Metanephros (tissue), 2 donors: ENCODE measurements at places on chromosomes 6 and 20. TPM values are rescaled to one million over a fixed set of nuclear protein-coding genes. Genes with fewer than 3 reads are reported as not detected.

GRIK2 gene
- 13.6 TPM for total RNA-seq

SIGLEC1 gene
- total RNA-seq, result 4.4 TPM

C20orf96 gene
- total RNA-seq, result 17.0 TPM

GPLD1 gene
- 3.9 TPM for total RNA-seq

OR2B6 gene
- 0.23 TPM for total RNA-seq

NKAIN2 gene
- 12.4 TPM for total RNA-seq

MUC21 gene
- not detected for total RNA-seq

TRIM40 gene
- not detected for total RNA-seq

RAMACL gene
- total RNA-seq, result 2.6 TPM

KCNQ2 gene
- total RNA-seq, result 5.2 TPM

TMEM244 gene
- total RNA-seq, result not detected

SS18L1 gene
- total RNA-seq, result 27.2 TPM

LAMA4 gene
- total RNA-seq, result 127 TPM

CLDN20 gene
- total RNA-seq, result 0.29 TPM

HDGFL1 gene
- not detected for total RNA-seq

FAM83C gene
- total RNA-seq, result not detected

LRRC73 gene
- 1.6 TPM for total RNA-seq

SALL4 gene
- total RNA-seq, result 7.7 TPM

GSTA3 gene
- total RNA-seq, result not detected

ENPP5 gene
- total RNA-seq, result 14.6 TPM

CFAP206 gene
- 4.0 TPM for total RNA-seq

TSPO2 gene
- 1.5 TPM for total RNA-seq

DUSP22 gene
- 21.5 TPM for total RNA-seq

PCSK2 gene
- total RNA-seq, result 0.82 TPM

MYB gene
- 4.4 TPM for total RNA-seq

MROH8 gene
- 4.1 TPM for total RNA-seq

CGA gene
- 0.35 TPM for total RNA-seq

PPIL4 gene
- total RNA-seq, result 27.2 TPM

TMEM74B gene
- 2.7 TPM for total RNA-seq

CTSA gene
- 90.0 TPM for total RNA-seq

RWDD2A gene
- total RNA-seq, result 2.9 TPM

DNAH8 gene
- 1.3 TPM for total RNA-seq

SLC25A27 gene
- 31.8 TPM for total RNA-seq

MCHR2 gene
- not detected for total RNA-seq

DNPH1 gene
- total RNA-seq, result 64.1 TPM

ZBTB22 gene
- 24.2 TPM for total RNA-seq

KIFC1 gene
- 17.9 TPM for total RNA-seq

PRICKLE4 gene
- total RNA-seq, result 3.2 TPM

CEP57L1 gene
- 28.1 TPM for total RNA-seq

LY6G6D gene
- total RNA-seq, result not detected

CYP39A1 gene
- total RNA-seq, result 7.4 TPM

MAFB gene
- total RNA-seq, result 47.9 TPM

SLPI gene
- 2.8 TPM for total RNA-seq

C20orf141 gene
- total RNA-seq, result not detected
